ENCODE measurements at places on chromosomes 7 and 10.
A peak's percentile ranks its signal among the peaks of the same experiment; 100 is the strongest.

DNA sequence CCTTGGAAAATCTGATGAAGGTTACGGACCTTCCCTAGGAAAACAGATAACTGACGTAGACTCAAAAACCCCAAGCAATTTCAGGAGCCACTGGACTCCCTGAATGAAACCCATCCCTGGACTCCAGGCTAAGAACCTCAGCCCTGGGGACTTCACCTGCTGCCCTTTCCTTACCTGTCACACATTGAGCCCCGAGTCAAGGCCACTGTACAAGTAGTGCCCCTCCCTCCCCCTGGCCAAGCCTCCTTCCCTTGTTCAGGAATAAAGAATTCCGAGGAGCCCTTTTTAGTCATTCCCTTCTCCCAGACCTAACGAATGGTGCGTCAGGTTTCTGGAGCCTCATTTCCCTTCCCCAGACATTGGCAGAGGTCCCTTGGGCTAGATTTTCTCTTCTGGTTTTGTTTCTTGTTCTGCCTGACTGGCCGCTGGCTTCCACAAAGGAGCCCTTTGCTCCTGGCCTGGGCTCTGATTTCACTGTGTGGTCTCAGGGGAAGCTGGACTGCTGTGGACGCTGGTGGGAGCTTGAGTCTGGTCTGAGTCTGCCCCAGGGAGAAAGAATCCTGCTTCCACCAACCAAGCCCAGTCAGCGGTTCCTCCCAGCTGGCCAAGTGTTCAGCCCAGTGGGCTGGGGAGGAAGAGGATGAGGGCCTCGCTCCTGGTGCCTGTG lies 31.7 kb downstream of the ZNF775 start:
- H3K4me3 ChIP-seq, result no peak overlapping the region
- peaks cover 27% of the 10 kb centered on the region for H3K4me1 ChIP-seq
- H3K36me3 ChIP-seq, result peaks cover 21% of the 10 kb centered on the region
- no peaks in the 10 kb centered on the region for H3K27me3 ChIP-seq

- peak within 1 kb of the TSS; percentile 79 for H3K27ac ChIP-seq
- H3K4me3 ChIP-seq, result peak within 1 kb of the TSS; percentile 82
- H3K4me1 ChIP-seq, result peaks cover 20% of the 10 kb centered on the region
- H3K27me3 ChIP-seq, result no peaks in the 10 kb centered on the region
Measured at GRCh38 chr10:135132-135600, at the start of gene ZMYND11. Gene ZMYND11, plus strand, starts transcription at chr10:135455. Its CDS starts 44,558 bp downstream, at chr10:180013.

DNA sequence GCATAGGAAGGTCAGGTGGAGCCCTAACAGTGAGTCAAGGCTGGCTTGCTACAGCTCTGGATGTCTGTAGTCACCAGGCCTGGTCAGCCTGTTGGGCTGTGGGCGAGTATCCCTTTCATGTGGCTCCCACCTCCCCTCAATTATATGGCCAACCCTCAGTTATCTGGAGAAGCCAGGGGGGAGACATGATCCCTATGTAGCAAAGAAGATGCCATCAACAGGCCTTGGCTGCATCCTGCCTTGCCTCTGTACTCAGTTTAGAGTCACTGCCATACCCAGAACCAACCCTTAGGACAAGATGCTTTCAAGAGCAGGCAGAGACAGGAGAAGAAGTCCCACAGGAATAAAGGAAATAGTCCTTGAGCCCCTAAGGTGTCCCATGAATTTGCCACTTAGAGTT lies 763.9 kb downstream of the GRID1 start:
- no peaks in the 10 kb centered on the region for H3K36me3 ChIP-seq
- no peak for DNase-seq
- H3K4me1 ChIP-seq, result no peaks in the 10 kb centered on the region
- peaks cover 2% of the 10 kb centered on the region for H3K27me3 ChIP-seq

DNA sequence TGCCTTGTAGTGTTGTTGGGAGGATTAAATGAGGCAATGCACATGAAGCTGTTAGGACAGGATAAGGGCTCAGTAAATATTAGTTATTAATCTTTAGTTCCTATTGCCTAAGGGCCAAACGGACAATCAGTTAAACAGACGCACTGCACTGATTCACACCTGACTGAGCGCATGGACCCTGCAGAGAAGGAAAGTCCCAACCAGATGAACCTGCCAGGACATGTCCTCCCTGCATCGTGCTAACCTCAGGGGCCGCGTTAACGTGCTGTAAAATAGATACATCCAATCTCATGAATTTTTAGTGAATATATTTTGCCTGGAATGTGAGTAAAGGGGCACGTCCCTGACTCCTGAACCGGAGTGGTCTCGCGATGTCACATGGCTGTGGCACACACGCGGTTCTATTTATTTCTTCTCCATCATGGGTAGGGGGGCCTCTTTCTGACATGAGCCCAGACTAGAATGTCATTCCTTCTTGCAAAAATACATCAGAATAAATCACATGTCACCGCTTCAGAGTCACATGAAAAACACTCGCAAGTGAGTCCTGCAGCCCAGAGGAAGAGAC lies 12.3 kb downstream of the ADARB2 start:
- H3K27ac ChIP-seq, result no peak overlapping the region
- H3K27me3 ChIP-seq, result peaks cover 13% of the 10 kb centered on the region
- no peaks in the 10 kb centered on the region for H3K36me3 ChIP-seq
- DNase-seq, result no peak
- no peaks in the 10 kb centered on the region for H3K4me1 ChIP-seq

DNA sequence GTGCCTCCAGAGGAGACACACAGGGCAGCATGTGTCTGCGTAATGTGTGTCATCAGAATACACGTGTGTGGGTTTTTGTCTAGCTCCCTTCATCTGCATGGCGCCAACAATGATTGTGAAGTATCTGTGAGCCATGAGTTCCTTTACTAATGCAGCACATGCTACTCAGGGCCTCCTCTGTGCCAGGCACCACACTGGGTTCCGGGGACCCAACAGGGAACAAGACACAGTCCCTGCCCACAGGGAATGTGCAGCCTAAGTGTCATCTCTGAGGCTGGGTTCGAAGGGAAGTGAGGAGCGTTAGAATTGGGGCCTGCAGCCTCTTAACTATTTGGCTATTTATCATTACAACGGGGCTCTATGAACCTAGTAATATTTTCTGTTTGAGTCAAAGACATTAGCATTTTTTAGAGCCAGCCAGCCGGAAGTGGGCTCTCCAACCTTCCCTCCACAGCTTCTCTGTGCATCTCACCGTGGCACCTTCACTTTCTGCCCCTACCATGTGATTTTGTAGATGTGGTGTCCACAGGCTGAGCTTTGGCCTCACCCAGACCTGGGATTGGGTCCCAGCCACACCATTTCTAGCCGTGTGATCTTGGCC lies 43.9 kb upstream of the SRGN start:
- peak overlapping the region; percentile 46 for H3K27ac ChIP-seq
- H3K27me3 ChIP-seq, result no peaks in the 10 kb centered on the region
- H3K36me3 ChIP-seq, result no peaks in the 10 kb centered on the region
- peak overlapping the region; percentile 63 for H3K4me3 ChIP-seq
- no peak for DNase-seq

GRCh38 chr10:89853781-89854191 lies 152.4 kb downstream of the KIF20B start:
- no peaks in the 10 kb centered on the region for H3K4me1 ChIP-seq
- H3K4me3 ChIP-seq, result no peak overlapping the region
- no peaks in the 10 kb centered on the region for H3K36me3 ChIP-seq
- DNase-seq, result no peak
- no peak overlapping the region for H3K27ac ChIP-seq

- no peak overlapping the region for H3K4me3 ChIP-seq
- DNase-seq, result no peak
- H3K27me3 ChIP-seq, result peaks cover 15% of the 10 kb centered on the region
- no peaks in the 10 kb centered on the region for H3K36me3 ChIP-seq
- H3K4me1 ChIP-seq, result no peaks in the 10 kb centered on the region
Measured at GRCh38 chr10:104540181-104540580, 100.9 kb upstream of the SORCS3 start.

- peaks cover 17% of the 10 kb centered on the region for H3K4me1 ChIP-seq
- peak overlapping the region; percentile 67 for H3K4me3 ChIP-seq
- no peak overlapping the region for H3K27ac ChIP-seq
- no peak for DNase-seq
- H3K27me3 ChIP-seq, result peaks cover 17% of the 10 kb centered on the region
Measured at GRCh38 chr7:25952261-25953057, 199.5 kb upstream of the NFE2L3 start.

- peaks cover 29% of the 10 kb centered on the region for H3K4me1 ChIP-seq
- no peak for DNase-seq
Measured at GRCh38 chr7:139744768-139745677, 32.8 kb downstream of the HIPK2 start.

- peaks cover 32% of the 10 kb centered on the region for H3K4me1 ChIP-seq
- H3K27me3 ChIP-seq, result no peaks in the 10 kb centered on the region
- peak overlapping the region; percentile 88 for H3K27ac ChIP-seq
- no peak for DNase-seq
- peak overlapping the region; percentile 87 for H3K4me3 ChIP-seq
Measured at GRCh38 chr7:131111081-131111576, 216.5 kb upstream of the MKLN1 start.

DNA sequence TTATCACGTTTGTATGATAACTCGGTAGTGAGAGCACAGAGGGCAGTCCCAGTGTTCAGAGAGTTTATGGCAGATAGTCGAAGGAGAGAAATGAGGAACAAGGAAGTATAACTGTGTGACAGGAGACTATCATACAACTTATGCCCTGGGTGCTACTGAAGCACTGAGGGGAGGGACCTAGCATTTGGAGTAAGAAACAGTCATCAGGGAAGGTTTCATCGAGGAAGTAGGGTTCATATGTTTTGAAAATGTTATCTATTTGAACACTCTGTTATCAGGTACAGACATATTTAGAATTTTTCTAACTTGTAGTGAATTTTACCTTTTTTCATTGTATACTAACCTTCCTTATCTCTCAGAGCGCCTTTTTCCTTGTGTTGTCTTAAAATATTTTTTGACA lies 1214.4 kb upstream of the C7orf33 start:
- no peaks in the 10 kb centered on the region for H3K27me3 ChIP-seq
- H3K27ac ChIP-seq, result no peak overlapping the region
- H3K4me3 ChIP-seq, result no peak overlapping the region
- DNase-seq, result no peak

DNA sequence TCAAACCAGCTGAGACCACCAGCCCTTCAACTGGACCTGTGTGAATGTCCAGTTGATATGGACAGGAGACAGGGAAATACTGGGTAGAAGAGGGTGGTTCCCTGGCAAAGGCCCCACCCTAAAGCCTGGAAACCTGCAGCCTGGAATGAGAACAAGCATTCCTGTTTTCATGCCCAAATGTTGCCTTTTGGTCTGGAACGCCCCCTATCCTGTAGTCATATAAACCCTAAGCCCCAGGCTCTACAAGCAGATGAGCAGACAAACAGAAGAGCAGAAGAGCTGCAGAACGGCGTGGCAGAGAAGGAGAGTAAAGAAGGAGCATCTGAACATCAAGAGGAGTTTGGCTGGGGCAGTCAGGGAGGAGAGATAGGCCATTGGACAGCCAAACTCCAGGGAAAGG lies 38.4 kb downstream of the SYPL1 start:
- peaks cover 70% of the 10 kb centered on the region for H3K4me1 ChIP-seq
- H3K36me3 ChIP-seq, result no peaks in the 10 kb centered on the region
- H3K27ac ChIP-seq, result peak overlapping the region; percentile 97
- DNase-seq, result no peak
- H3K4me3 ChIP-seq, result peak overlapping the region; percentile 63
- H3K27me3 ChIP-seq, result no peaks in the 10 kb centered on the region

GRCh38 chr10:70657041-70657440 lies 15.3 kb upstream of the ADAMTS14 start:
- H3K27ac ChIP-seq, result no peak overlapping the region
- H3K27me3 ChIP-seq, result peaks cover 19% of the 10 kb centered on the region
- H3K4me1 ChIP-seq, result no peaks in the 10 kb centered on the region
- no peak for DNase-seq

GRCh38 chr10:127267442-127267841 lies 71.1 kb upstream of the INSYN2A start:
- H3K36me3 ChIP-seq, result no peaks in the 10 kb centered on the region
- H3K4me1 ChIP-seq, result no peaks in the 10 kb centered on the region
- H3K4me3 ChIP-seq, result no peak overlapping the region
- no peak overlapping the region for H3K27ac ChIP-seq
- no peak for DNase-seq
- H3K27me3 ChIP-seq, result no peaks in the 10 kb centered on the region

DNA sequence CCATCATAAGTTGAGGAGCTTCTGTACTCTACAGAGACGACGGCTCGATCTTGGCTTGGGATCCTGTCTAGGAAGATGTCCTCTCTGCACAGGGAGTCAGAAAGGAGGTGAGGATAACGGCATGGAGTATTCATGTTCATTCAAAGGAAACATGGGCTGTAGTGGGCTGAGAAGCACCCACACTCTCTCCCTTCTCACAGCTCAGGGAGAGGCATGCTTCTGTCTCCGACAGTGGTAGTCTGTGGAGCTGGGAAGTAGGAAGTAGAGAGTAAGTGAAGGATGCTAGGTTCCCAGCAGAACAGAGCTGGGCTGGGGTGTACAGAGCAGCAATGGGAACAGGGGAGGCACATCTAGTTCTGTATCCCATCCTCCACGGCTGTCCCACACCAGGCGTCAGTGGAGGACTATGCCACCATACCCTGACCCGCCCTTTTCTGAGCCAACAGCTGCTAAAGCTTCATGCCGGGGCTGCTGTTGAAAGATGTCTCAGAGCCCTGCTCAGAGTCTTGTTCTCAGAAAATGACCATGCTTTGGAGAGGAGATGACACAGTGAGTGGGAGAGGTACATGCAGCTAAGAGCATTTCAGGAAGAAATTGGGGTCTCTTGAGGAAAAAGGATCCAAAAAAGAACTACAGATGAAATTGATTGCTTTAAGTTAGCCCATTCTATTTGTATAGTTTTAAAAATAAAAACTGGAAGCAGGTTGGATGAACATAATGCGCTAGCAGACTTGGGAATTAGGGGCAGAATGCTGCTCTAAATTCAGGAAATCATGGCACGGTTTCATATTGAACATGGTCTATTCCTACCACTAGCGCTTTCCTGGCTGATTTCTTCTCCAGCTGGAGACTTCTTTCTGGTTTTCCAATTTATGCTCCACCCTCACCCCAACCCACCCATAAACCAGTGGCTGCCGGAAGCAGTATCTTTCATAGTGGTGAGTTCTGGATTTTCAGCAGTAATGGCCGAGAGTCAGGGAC lies 138.6 kb downstream of the CHN2 start:
- no peak overlapping the region for H3K4me3 ChIP-seq
- no peak for DNase-seq
- peaks cover 13% of the 10 kb centered on the region for H3K27me3 ChIP-seq
- peaks cover 4% of the 10 kb centered on the region for H3K4me1 ChIP-seq

DNA sequence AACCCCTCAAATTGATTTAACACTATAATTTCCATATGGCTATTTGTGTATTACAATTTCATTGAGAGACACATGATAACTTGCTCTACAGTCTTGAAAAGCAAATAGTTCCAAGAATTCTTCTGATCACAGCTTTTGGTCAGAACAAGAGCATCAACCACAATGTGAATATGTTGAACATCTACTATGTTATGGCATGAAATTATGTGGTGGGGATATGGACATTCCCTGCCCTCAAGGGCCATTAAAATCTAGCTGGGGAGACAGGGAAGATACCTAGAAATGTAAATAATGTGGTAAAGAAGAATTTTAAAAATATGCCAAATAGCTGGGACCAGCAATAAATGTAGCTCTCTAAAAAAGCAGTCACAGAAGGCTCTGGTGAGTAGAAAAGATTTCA lies 262.2 kb downstream of the FZD1 start:
- no peak overlapping the region for H3K27ac ChIP-seq
- no peaks in the 10 kb centered on the region for H3K36me3 ChIP-seq
- no peak for DNase-seq

Data from memory B cell (primary cell).